ENCODE measurements at places on chromosomes 2 and 18.

- no peak for DNase-seq
Observed at GRCh38 chr18:41753826-41754225, 201.2 kb upstream of the PIK3C3 start.

- no peak for DNase-seq
Observed at GRCh38 chr2:98854682-98855081, 81.3 kb downstream of the CRACDL start.

DNA sequence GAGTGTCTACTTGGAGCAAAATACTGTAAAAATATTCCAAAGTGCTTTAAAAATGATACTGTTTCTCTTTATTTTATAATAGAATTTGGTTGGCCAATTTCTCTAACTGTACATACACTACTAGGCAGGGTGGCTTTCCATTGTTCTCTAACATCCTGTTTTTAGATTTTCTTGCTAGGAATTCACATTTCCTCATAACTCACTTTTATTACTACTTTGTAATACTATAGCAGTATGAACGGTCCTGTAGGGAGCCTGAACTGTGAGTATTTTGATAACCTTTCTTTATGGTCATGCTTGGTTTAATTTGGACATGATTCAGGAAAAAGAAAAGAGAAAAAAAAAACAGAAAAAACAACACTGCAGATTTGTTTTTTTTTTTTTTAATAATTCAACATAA lies 37.8 kb downstream of the GCG start:
- DNase-seq = no peak

DNA sequence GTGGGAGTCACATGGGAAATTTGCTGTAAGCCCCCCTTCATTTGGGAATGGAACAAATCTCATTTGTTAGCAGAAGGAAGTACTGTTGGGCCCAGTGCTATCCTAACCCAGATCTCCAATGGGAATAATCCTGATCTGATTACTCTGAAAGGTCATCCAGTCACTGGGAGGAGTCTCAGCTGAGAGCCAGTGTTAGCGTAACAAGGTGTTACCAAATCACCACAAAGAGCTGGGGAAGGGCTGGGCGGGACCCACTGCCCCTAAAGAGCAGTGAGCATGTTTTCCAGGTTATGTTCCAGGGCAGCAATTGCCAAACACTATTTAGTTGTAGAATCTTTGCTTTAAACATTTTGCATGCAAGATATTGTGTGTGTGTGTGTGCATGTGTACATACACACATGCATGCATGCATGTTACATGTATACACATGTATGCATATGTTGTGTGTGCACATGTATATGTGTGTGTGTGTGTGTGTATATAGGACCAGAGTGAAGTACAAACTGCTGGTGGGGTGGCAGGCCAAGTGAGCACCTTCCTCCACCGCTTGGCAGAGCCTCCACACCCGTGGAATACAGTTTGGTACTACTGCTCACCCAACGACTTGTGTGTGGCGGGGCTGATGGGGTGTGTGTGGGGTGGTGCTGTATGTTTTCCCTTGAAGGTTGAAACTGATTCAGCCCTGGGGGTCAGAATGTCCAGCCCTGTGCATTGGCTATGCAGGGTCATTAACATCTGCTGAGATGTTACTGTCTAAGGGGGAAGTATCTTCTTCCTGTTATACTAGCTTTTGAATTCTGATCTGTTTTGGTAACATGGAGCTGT lies 15.2 kb downstream of the INPP5D start:
- no peak for DNase-seq

DNA sequence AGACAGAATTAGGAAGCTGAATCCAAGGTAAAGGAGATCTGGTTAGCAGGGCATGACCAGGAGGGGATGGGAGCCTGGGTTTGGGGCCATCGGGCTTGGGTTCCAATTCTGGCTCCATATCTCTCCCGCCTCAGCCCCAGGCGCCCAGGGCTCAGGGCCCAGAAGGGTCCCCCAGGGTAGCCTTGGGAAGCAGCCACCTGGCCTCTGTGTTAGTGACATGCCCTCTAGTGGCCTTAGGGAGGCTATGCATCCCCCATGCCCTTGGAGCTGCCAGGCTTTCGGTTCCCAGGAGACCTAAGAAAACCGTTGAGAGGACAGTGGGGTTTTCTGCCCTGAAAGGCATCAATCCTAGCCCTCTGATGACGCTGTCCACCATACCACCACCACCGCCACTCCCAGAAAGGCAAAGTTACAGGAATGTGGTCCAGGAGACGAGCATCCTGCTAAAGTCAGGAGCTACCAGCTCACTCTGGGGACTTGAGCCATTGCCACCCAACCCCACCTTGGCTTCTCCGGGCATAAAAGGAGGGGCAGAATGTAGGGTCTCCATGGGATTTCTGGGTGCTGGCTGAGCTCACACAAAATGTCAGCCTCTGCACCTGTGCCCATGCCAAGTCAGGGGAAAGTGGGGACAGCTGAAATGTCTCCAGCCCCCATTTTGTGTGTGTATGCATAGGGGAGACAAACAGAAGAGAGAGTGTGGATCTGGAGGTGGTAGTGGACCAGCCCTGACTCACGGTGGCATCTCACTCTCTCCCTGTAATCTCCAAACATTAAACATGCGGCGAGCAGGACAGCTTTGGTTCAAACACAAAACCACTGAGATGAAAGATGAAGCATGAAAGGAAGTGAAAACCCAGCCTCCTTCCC lies 56.5 kb downstream of the EMX1 start:
- peak; percentile 86 for DNase-seq

GRCh38 chr2:120436885-120437603 lies 91.1 kb downstream of the INHBB start:
- peak; percentile 68 for DNase-seq

GRCh38 chr2:162035981-162036380 lies 38.0 kb downstream of the DPP4 start:
- no peak for DNase-seq

GRCh38 chr2:33242845-33243244 lies 233.6 kb upstream of the RASGRP3 start:
- no peak for DNase-seq

DNA sequence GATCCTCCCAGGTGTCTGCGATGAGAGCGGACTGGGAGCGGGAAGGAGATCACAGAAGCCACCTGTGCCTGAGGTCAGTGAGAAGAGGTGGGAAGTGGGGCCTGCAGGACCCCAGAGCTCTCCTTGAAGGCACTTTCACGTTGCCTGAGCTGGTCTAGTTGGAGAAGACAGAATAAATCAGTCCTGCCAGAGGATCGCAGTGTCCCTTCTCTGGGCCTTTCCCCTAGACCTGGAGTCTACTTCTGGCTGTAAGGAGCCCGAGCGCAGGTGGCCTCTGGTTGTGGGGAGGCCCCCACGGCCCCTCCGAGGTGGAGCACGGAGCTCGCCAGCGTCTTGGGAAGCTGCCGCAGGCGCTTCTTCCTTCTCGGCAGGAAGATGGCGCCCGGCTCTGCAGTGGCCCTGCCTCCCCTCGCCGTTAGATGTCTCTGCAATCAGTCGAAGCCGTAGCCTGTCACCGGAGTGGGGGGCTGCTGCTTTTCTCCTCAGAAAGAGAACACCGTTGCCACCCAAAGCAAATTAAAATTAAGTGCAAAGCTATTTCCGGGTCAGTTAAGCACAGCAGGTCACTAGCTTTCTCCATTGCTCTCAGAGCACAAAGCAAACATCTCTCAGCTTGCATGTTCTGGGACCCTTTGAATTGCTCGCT lies 212.0 kb upstream of the MYT1L start:
- no peak for DNase-seq

DNA sequence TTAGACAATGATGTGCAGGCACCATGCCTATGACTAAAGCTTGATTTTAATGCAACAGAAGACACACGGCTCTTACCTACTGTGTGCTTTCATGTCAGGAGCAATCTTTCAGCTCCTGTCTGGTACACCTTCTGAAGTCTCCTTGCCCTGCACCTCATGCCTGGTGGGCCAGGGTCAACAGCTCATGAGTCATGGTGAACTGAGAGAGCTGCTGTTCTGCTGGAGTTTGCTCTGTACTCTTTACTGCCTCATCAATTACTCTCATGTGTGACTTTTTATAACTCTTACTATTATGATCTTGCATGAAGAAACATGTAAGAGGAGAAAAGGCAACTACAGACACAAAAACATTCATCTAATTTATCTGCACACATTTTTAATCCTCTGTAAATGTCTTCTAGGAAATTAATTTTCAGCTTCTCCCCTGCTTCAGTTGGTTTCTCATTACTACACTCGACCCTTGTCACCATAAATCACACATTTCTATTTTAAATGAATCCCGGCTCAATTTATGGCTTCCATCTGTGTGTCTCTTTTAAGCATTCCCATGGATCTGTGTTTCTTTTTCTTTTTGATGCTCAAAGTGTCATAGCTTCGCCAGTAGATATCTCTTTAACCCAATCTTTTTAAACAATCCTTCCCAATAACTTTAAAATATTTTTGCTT lies 9.7 kb downstream of the SERPINB7 start:
- no peak for DNase-seq

DNA sequence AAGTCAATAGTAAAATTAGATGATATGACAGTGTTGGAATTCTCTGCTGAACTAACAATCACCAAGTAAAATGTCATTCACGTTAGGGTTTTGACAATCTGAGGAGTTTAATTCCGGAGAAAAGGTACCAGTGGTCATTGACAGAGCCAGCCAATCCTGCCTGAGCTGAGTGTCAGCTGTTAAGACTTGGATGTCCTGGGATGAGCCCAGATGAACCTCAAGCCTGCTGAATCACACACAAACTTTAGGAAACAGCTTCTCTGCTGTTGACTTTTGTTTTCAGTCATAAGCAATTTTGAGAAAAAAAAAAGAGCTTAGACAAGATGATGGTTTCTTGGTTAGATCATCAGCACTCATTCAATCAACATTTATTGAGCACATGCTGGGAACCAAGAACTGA lies 600.0 kb upstream of the SLC39A10 start:
- DNase-seq = no peak

DNA sequence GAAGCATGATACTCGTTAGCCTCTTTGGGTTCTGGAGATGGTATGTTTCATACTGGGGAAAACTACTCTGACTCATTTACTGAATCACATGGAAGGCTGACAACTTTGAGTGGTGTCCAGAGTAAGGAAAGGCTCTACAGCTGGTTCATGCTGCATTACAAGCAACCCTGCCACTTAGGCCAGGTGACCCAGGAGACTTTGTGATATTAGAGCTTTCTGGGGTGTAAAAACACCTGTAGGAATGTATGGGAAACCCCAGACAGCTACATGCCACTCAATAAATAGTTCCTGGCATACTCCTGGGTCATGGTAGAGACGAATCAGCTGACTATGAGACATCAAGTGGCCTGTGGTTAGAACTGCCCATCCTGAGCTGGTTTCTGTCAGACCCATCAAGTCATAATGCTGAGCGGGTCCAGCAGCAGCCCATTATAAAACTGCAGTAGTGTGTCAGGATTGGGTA lies 21.3 kb upstream of the TCF7L1 start:
- DNase-seq = no peak

DNA sequence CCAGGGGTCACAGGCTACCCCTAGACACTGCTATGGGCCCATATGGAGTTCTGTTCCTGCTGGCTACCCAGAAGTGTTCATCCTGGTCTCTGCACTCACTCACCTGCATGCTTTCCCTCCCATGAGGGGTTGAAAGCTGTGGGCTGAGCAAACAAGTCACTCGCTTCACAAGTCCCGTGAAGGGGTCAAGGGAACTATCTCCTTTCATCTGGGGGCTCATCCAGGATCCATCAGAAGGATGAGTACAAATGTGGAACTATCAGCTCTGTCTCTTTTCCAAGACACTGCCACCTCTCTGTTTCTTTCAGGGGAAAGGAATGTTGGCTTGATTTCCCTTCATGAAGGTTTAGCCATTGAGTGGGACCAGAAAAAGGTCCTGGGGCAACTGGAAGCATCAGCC lies 21.7 kb downstream of the SULT1C4 start:
- no peak for DNase-seq
